Nucleus accumbens (tissue), 56 donors: ENCODE measurements at places on chromosomes 1 and 21.

DNA sequence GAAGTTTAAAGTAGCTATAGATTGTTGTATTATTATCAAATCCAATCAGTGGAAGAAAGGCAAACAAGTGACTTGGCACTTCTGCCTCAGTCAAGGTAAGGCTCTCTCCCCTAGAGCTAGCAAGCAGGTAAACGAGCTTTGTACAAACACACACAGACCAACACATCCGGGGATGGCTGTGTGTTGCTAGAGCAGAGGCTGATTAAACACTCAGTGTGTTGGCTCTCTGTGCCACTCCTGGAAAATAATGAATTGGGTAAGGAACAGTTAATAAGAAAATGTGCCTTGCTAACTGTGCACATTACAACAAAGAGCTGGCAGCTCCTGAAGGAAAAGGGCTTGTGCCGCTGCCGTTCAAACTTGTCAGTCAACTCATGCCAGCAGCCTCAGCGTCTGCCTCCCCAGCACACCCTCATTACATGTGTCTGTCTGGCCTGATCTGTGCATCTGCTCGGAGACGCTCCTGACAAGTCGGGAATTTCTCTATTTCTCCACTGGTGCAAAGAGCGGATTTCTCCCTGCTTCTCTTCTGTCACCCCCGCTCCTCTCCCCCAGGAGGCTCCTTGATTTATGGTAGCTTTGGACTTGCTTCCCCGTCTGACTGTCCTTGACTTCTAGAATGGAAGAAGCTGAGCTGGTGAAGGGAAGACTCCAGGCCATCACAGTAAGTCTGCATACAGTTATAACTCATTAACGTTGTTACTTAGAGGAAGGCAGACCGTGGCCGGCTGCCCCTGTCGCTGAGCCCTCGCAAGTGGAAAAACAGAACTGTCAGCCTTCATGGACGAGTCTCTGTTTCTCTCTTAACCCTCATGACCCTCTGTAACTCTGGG lies at the start of gene PALMD:
Gene PALMD (plus strand): TSS at position 415 of the 833 bp plus-strand sequence. CDS start 205 bp downstream, at position 620.
- DNase-seq = peak; percentile 4

DNA sequence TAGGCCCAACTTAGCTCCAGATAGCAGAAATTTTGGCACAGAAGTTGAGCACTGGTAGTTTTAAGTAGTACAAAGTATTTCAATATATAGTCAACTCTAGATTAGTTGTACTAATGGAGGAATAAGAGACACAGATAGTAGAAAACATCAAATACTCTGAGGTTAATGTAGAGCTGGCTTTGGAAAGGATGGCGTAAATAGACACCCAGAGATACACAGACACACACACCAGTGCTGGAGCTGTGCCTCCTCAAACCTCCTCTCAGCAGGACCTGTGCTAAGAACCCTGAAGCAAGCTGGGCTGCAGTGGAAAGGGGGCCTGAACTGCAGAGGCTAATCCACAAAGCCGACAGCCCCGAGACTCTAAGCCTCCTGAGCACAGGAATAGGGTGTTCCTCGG lies 67.0 kb upstream of the EDEM3 start:
- DNase-seq = no peak

DNA sequence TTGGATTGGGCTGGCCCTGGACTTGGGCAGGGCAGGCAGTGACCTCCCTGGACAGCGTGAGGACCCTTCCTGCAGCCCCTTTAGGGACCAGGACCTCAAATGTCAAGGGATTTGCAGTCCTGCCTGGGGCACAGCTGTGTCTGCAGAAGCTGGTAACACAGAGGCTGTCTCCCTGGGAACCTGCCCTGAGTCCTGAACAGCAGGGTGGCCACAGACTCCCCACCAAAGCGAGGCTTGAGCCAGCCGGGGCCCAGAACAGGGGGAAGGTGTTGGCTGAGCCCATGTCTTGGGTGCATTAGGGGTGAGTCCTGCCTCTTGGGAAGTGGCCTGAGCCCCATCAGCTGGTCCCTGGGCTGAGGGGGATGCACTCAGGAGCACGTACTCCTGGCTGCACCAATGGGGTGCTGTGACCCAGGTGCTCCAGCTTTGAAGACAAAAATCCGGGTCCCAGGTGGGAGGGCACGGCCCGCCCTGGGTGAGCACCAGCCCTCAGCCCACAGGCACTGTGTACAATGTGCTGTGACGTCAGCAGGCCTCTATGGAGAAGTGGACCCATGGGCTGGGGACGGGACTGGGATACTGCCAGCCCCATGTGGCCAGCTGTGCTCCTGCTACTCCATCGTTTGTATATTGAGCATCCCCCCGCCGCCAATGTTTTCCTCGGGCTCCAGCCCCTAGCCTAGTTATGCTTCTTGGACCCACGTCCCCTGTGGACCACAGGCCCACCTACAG lies 72.0 kb upstream of the ARHGEF16 start:
- DNase-seq = no peak

DNA sequence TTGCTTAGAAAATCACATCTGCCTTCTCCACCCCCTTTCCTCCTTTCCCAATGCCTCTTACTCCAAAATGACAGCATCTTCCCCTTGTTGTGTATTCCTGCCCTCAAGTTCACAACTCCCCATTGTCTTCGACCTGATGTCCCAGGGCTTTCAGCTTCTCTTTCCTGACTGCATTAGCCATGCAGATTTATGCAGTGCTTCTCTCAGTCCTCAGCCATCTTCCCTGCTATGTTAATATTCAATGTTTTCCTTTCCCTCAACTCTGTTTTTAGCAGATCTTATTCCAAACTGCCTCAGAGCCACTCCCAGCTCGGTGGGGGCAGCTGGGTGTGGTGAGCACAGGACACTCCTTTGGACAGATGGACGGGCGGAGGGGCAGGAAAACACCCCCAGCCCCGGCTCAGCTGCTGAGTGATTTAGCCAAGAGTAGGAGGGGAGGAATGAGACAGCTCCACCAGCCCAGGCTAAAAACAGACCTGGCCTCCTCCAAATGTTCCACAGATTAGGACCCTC lies 71.0 kb downstream of the CD2 start:
- DNase-seq = no peak

GRCh38 chr1:101739826-101740330 lies 256.8 kb downstream of the OLFM3 start:
- DNase-seq = no peak

DNA sequence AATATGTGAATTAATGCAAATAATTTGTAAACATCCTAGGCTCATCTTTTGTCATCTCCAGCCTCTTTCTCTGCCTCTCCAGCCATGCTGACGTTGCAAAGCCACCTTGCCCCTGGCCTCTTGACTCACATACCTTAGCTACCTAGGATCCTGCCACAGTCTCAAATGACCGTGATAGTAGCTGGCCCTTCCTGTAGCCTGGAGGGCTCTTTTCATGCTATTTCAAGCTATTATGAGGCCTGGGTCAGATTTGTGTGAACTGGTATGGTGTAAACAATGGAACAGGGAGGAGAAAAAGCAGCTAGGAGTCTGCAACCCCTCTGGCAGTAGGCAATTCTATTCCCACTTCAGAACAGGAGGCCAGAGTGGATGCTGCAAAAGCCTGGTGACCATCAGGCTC lies 337.7 kb downstream of the DISC1 start:
- no peak for DNase-seq

GRCh38 chr1:40903106-40903505 lies 40.9 kb upstream of the CITED4 start:
- DNase-seq = no peak

DNA sequence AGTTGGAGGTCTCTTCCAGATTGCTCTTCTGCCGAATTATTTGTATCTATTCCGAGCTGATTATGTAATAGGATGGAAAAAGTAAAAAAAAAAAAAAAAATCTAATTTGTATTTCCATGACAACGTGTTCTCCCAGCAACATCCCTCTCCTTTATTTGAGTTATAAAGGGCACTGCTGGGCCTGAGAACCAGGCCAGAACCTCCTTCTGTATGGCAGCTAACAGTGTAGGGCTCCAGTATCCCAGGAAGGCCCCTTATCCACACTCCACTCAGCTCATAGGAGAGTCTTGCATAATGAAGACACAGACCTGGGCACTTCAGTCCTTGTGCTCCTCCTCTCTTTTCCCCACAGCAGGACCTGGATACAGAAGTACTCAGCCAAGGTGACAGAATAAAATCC lies 3.7 kb upstream of the IPO9 start:
- DNase-seq = no peak

- DNase-seq = no peak
Observed at GRCh38 chr1:218771931-218772330, 401.7 kb upstream of the LYPLAL1 start.

DNA sequence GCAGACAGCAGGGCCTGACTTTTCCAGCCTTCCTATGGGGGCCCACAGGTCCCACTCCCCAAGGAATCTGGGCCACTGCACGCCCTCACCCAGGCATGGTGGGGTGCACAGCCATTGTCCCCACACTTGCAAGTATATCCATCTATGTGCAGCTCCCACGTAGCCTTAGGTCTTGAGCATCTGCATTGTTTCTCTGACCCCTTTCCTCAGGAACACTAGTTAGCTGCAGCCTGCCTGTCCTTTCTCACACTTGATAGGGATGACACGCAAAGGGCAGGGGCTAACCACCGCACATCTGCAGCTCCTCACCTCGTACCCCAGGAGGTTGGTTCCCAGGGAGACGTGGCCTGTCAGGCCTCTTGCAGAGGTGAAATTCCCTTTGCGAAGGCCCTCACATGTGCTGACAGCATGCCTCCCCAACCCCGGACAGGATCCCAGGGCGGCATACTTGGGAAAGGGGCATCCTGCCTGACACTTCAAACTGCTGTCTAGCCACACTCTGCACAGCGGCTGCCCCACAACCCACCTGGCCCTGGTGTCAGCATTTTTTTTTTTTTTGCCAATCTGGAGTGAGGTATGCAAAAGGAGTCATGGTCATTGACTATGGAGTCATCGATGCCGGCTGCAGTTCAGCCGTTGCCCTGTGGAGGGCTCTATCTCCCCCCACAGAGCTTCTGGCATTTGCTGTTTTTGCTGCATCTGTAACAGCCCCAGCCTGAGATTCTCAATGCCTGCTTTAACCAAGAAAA lies 5.0 kb downstream of the JMJD4 start:
- DNase-seq = no peak

DNA sequence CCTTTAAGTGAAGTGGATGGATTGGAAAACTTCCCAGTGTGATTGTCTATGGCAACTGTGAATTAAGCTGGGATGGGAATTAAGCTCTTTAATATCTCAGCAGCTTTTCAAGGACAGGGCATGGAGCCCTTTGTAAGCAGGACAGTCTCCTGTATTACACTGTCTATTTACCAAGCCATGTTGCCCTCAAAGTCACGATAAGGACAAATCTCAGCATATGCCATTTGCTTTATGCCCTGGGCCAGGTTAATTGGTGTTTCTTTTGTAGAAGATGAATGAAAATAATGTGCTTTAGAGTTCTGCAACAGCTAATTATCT lies 17.6 kb downstream of the UTP25 start:
- no peak for DNase-seq

- no peak for DNase-seq
Observed at GRCh38 chr1:204115116-204115515, 36.7 kb downstream of the ETNK2 start.

DNA sequence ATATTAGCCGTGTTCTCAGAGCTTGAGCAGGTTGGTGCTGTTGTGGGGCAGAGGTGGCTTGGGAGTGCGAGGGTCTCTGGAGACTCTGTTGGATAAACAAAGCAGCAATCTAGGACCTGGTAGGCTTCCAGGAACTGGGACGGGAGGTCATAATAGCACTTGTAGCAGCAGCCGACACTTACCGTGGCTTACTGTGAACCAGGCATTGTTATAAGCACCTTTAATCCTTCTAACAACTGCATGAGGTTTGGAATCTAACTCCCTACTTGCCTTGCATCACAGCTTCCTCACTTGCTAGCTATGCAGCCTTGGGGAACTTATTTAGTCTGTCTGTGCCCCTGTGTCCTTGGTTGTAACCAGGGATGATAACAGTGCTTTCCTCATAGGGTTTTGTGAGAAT lies 94.9 kb downstream of the NAV1 start:
- no peak for DNase-seq

DNA sequence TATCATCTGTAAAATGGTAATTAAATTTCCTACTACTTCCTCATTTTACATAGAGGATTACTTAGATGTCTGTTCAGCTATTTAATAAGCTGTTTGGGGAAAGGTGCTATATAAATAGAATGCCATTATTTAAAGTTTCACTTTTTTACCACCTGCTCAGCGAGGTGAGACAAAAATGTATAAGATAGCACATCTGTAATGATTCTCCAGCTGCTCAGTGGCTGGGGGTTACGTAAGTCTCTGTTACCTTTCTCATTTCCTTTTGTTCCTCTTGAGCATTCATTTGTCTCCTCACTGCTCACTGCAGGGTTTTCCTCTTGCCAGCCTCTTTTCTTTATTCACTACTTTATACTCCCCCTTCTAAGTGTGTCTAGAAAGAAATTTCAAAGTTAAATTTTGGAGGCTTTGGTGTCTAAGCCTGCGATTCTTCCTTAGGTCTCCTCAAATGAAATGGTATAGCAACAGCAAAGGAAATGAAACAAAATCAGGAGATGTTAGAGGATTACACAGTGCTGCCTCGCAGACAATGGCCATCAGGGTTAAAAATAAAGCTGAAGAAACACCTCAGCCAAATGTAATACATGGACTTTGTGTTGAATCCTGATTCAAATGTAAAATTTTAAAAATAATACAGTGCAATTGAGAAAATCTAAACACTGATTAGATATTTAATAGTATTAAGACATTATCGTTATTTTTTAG lies 6.8 kb downstream of the RGS8 start:
- DNase-seq = no peak

DNA sequence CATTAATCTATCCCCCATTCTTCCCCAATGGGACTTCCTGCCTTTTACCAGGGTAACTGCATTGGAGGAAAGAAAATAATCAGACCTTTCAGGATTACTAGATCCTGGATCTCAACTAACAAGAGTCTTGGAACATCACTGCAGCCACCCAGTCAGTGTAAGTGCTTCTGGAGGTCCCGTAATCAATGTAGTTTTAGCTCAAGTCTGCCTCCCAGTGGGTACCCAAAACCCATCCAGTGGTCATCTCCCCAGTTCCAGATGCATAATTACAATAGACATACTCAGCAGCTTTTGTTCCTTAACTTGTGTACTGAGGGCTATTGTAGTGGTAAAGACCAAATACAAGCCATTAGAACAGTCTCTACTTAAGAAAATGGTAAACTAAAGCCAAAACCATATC lies 319.1 kb downstream of the GPATCH2 start:
- no peak for DNase-seq
